ENCODE measurements at places on chromosomes 16 and 17.

GRCh38 chr17:80437532-80437931, 22.6 kb downstream of the ENDOV start:
- no peak for DNase-seq

- no peak for DNase-seq
Measured at GRCh38 chr16:73036074-73036826, 11.7 kb downstream of the ZFHX3 start.

DNA sequence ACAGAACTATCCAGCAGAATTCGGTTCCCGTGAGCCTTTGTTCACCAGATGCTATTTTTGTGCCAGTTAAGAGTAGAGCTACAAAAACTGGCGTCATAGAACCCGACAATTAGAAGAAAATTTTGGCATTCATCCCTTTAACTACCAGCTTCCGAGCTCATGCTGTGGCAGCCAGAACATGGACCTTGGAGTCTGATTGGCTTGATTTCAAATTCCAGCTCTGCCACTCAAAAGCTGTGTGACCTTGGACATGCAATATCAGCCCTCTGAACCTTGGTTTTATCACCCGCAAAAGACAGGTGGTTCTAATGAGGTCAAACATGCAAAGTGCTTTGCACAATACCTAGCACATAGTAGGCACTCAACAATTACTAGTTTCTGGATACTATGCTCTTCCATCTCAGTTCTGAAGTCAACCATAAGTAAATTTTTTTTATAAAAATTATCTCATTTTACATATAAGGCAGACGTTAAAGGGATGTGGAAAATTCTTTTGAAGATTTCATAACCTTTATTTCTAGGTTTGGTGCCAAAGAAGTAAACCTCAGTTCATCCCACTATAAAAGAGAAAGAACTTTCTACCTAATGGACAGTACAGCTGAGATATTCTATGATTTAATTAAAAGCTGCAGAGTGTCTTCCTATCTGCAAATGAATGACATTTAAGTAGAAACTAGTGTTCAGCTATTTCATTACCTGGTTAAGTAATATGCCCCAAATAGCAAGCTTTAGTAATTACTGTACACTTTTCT, 331.5 kb downstream of the HAPSTR1 start:
- no peak for DNase-seq

GRCh38 chr17:58693208-58693607, 806 bp downstream of the RAD51C start:
- DNase-seq: no peak

DNA sequence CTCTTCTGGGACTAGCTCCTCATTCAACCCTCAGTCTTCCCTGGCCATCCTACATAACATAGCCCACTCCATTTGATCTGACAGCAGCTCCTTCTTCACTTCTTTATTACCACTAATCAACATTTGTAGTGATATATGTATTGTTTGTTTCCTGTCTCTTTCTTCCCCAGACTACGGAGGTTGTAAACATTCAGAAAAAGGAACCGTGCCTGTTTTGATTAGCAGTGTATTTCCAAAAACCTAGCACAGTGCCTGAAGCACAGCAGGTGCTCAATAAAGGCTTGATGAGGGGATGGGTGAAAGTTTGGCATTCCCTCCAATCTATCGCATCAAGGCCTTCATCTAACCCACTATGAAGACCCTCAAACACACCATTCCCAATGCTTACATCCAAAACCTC, 150.8 kb downstream of the XYLT1 start:
- DNase-seq: no peak

GRCh38 chr16:30068750-30069610, 3.4 kb downstream of the ALDOA start:
- DNase-seq: no peak

Data from esophagus squamous epithelium (tissue), 5 donors.